Smooth muscle cell of the pulmonary artery (primary cell): ENCODE measurements at places on chromosomes 5 and 9. TPM values are rescaled to one million over a fixed set of nuclear protein-coding genes. Genes with fewer than 3 reads are reported as not detected.

ASTN2 gene
- total RNA-seq: 11.7 and 12.0 TPM in 2 replicates

UGT3A1 gene
- not detected in 2 replicates for total RNA-seq

CDH6 gene
- 91.5 and 216 TPM in 2 replicates for total RNA-seq

LCNL1 gene
- 0.50 and 1.1 TPM in 2 replicates for total RNA-seq

SLCO4C1 gene
- not detected in 2 replicates for total RNA-seq

RANBP17 gene
- total RNA-seq: 8.7 and 12.5 TPM in 2 replicates

ADAMTS6 gene
- total RNA-seq: 85.0 and 90.7 TPM in 2 replicates
